ENCODE measurements at places on chromosomes 4 and X. TPM values are rescaled to one million over a fixed set of nuclear protein-coding genes. Genes with fewer than 3 reads are reported as not detected.

TEX11 gene
- not detected for total RNA-seq

DNA sequence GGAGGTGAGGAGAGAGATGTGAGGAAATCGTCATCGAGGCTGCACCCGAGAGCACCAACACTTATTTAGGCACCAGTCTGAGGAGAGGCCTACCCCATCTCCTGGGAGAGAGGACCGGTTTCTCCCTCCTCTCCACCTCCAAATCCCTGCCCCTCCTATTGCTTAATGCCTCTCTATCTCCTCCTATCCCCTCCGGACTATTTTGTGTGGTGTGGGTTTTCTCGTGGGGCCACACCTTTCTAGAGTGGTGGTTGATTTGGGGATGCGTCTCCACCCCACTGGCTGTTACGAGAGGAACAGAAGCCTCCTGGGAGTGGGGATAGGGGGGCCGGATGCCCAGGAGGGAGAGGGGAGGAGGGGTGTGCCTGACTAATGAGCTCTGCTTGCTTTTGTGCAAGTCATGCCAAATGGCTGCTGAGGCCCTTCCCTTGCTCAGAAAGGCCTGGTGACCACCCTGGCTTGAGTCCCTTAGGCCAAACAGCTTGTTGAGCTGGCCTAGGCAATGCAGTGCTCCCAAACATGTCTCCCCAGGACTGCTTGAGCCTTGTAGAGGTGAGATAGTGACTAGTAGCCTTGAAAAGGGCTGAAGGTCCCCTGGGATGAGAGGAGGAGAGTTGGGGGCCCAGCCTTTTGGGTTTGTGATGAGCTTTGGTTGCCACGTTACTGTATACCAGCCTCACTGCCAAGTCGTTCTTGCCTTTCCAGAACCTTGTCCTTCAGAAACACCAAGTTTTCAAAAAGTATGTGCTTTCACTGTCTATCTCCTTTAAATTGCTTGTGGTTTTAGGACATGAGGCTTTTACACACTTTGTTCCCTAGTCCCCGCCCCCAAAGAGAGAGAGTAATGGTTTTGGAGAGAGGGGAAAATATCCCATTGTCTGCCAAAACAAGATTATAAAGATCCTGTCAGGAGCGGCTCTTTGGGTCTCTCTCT lies 1.2 kb downstream of the MSN start:
- H3K27me3 ChIP-seq, result no peaks in the 10 kb centered on the region
- H3K27ac ChIP-seq, result peak overlapping the region; percentile 88
- H3K4me1 ChIP-seq, result peaks cover 37% of the 10 kb centered on the region
- peak; percentile 85 for DNase-seq
- peak overlapping the region; percentile 90 for H3K4me3 ChIP-seq
- H3K36me3 ChIP-seq, result no peaks in the 10 kb centered on the region

GRCh38 chr4:59060002-59060846 lies 1950.0 kb upstream of the IGFBP7 start:
- H3K36me3 ChIP-seq, result no peaks in the 10 kb centered on the region
- no peaks in the 10 kb centered on the region for H3K27me3 ChIP-seq
- H3K27ac ChIP-seq, result no peak overlapping the region
- no peak overlapping the region for H3K4me3 ChIP-seq

GRCh38 chrX:19810006-19810774 lies 77.2 kb downstream of the SH3KBP1 start:
- H3K27ac ChIP-seq, result no peak overlapping the region
- H3K36me3 ChIP-seq, result no peaks in the 10 kb centered on the region
- H3K27me3 ChIP-seq, result no peaks in the 10 kb centered on the region
- DNase-seq, result no peak

DNA sequence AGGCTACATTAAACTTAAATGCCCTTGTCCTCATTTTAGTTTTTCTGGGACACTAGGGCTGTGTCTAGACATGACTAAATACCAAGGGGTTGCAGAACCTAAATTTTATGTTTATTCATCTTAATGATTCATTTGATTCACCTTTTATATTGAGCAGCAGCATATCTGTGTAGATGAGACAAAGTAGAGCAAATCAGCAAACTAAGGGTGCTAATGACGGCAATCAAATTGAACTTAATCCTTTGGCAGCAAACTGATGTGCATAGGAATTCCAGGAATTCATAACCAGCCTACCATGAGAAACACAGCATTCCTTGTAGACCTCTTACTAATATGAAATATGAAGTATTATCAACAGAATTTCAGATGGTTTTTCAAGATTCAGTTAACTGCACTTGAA lies 25.1 kb downstream of the EPHA5 start:
- no peaks in the 10 kb centered on the region for H3K27me3 ChIP-seq
- DNase-seq, result no peak
- H3K4me3 ChIP-seq, result no peak overlapping the region
- no peak overlapping the region for H3K27ac ChIP-seq

DNA sequence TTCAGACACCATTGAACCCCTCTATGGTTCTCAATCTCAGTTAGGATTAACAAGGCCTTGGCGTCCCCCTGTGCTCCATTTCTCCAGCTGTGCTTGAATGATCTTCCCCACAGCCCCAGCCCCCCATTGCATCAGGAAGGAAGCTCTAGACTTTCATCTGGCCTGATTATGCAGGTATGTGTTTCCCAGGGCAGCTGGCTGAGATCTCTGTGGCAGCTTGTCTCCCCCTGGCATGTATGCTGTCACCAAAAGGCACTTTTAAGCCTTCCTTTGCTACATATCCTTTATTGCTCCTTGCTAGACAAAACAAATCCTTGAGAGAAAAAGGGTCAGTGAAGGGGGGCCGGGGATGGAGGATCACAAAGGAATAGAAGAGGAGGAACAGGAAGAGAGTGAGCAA lies 1056.0 kb upstream of the SLIT2 start:
- no peaks in the 10 kb centered on the region for H3K27me3 ChIP-seq
- no peaks in the 10 kb centered on the region for H3K4me1 ChIP-seq
- peak; percentile 18 for DNase-seq
- no peak overlapping the region for H3K4me3 ChIP-seq
- H3K27ac ChIP-seq, result no peak overlapping the region

GABRB1 gene
- total RNA-seq, result not detected

DNA sequence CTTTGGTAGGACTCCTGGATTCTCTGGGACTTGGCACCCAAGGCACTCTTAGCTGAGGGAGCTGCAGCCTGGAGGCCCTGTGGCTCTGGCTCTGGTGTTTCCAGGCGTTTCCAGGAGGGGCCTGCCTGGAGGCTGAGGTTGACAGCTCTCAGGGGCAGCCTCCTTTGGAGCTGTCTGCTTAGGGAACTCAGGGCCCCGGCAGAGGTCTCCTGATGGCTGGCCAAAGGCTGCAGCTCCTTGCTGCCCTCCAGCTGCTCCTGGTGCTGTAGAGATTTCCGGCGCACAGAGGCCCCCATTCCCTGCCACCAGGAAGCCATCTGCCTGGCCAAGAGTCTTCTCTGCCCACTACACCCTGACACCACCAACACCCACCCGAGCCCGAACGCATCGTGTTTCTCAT lies 25.3 kb upstream of the ARHGEF38 start:
- no peaks in the 10 kb centered on the region for H3K4me1 ChIP-seq
- no peak overlapping the region for H3K27ac ChIP-seq
- H3K36me3 ChIP-seq, result no peaks in the 10 kb centered on the region
- DNase-seq, result no peak
- H3K27me3 ChIP-seq, result no peaks in the 10 kb centered on the region
- H3K4me3 ChIP-seq, result no peak overlapping the region

DNA sequence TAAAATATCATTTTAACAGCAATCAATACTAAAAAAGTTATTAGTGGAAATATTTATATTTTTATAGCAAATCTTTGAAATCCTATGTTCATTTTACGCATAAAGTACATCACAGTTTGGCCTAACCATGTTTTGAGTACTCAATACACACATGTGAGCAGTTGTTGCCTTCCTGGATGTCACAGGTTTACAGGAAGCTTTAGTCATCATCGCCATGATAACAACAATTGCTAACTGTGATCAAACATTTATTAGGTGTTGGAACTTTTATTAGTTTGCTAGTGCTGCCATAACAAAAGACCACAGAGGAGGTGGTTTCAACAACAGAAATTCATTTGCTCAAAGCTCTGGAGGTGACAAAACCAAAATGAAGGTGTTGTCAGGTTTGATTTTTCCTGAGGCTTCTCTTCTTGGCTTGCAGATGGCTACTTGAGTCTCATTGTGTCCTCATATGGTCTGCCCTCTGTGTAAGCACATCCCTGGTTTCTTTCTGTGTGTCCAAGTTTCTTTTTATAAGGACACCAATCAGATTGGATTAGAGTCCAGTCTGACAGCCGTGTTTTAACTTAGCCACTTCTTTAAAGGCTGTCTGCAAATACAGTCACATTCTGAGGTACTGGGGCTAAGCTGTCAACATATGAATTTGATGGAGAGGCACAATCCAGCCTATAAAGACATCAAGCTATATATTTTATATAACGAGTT lies 43.1 kb upstream of the BOD1L1 start:
- no peak overlapping the region for H3K27ac ChIP-seq
- peaks cover 11% of the 10 kb centered on the region for H3K4me1 ChIP-seq
- H3K36me3 ChIP-seq, result no peaks in the 10 kb centered on the region
- H3K4me3 ChIP-seq, result no peak overlapping the region
- DNase-seq, result no peak

S100G gene
- not detected for total RNA-seq

IBSP gene
- 15.6 TPM for total RNA-seq

- H3K27me3 ChIP-seq, result no peaks in the 10 kb centered on the region
- H3K27ac ChIP-seq, result peak overlapping the region; percentile 67
- DNase-seq, result no peak
- H3K36me3 ChIP-seq, result no peaks in the 10 kb centered on the region
Measured at GRCh38 chr4:125389713-125390112, 75.0 kb downstream of the FAT4 start.

- H3K36me3 ChIP-seq, result no peaks in the 10 kb centered on the region
- H3K4me3 ChIP-seq, result peak overlapping the region; percentile 47
- no peak for DNase-seq
Measured at GRCh38 chrX:116239944-116240840, 69.6 kb downstream of the AGTR2 start.

DNA sequence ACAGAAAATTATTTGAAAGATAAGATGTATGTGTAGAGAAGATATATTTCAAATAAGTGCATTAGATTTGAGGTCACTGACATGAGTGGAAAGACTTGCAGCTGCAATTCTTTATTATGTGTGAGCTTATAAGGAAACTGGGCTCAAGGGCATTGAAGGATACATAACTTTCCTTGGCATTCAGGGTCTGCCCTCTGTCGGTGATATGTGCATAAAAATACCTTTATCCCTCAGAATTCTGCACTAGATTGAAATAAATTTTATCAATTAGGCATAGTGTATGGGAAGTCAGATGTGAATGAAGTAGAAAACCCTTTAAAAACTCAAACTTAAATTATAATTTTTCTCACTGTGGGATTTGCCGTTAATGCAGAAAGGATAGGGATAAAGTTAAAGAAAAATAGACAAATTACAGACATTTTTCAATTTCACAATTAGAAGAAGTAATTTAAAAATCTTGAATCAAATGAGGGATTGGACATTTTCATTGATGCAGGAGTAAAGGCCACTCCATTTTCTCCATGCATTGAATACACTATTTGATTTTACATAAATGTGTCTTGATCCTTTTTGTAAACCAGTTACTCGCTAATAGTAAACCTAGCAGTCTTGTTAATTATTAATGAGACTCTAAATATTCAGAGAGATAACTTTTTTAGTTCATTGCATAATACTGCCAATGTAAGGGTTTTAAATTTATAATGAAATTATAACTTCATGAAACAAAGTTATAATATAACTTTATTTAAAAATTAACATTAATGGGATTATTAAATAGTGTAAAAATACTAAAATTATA lies 21.0 kb upstream of the ETNPPL start:
- no peak overlapping the region for H3K27ac ChIP-seq
- H3K36me3 ChIP-seq, result no peaks in the 10 kb centered on the region
- H3K27me3 ChIP-seq, result no peaks in the 10 kb centered on the region
- H3K4me1 ChIP-seq, result no peaks in the 10 kb centered on the region

DNA sequence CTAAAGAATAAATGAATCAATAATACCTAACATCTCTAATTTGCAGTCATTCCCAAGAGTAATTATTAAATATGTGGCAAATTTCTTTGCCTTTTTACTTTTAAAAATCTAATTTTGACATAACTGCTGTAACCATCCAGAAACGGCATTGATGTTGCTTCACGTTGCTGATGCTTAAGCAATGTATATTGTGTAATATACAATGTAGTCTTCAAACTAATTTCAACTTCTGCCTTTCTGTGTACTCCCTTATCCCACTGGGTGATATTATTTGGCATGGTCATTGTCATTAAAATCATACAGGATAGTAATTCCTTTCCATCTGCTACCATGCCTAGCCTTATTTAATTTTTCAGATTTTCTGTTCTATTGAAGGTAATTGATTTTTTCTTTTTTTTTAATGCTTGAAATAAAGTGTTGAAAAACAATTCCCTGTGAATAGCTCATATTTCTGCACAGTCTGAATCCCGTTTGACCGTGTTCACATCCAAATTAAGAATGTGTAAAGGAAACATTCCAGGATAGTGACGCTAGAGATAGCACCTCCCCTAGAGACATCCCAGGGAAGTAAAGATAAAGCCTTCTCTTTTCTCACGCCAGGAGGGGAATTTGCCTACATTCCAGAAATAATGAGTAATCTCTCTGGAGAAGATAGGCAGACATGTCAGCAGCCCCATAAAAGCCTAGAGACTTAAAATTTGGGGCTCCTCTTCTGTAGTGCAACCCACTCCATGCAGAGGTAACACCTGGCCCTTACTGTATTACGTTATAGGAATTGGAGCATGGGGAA lies 8.6 kb downstream of the FAM200B start:
- H3K4me3 ChIP-seq, result no peak overlapping the region
- peaks cover 34% of the 10 kb centered on the region for H3K36me3 ChIP-seq
- H3K4me1 ChIP-seq, result peaks cover 54% of the 10 kb centered on the region
- DNase-seq, result peak; percentile 80
- H3K27ac ChIP-seq, result peak overlapping the region; percentile 98

DNA sequence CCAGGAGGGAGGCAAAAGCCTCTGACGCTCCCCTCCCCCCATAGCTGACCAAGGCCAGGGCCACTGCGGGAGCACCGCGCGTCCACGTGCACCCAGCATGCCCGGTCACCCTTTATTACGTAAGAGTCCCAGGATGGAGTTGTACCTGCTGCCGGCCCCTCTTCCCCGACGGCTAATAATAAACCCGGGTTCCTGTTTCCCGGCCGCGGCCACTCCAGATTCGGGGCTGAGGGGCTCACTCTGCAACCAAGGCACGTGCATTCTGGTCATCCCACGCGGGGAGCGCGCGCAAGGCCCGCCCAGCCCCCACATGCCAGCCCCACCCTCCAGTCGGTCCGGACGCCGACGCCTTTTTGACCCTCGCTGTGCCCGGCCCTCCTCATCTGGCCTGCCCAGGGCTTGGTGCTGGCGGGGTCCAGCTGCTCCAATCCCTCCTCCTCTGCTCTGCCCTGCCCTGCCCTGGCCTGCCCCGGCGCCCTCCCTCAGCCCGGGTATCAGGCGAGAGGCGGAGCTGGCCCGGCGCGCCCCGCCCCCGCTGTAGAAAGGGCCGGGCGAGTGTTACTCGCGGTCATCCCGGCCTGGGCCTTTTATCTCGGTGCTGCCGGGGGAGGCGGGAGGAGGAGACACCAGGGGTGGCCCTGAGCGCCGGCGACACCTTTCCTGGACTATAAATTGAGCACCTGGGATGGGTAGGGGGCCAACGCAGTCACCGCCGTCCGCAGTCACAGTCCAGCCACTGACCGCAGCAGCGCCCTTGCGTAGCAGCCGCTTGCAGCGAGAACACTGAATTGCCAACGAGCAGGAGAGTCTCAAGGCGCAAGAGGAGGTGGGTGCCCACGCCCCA lies 2.6 kb downstream of the MID1IP1 start:
- H3K4me1 ChIP-seq, result peaks cover 18% of the 10 kb centered on the region
- DNase-seq, result peak; percentile 85
- H3K27me3 ChIP-seq, result peaks cover 3% of the 10 kb centered on the region
- peak overlapping the region; percentile 80 for H3K4me3 ChIP-seq

GRCh38 chr4:155688860-155689259 lies 22.2 kb downstream of the GUCY1A1 start:
- no peaks in the 10 kb centered on the region for H3K36me3 ChIP-seq
- no peak overlapping the region for H3K4me3 ChIP-seq
- no peak overlapping the region for H3K27ac ChIP-seq
- no peaks in the 10 kb centered on the region for H3K27me3 ChIP-seq
- H3K4me1 ChIP-seq, result no peaks in the 10 kb centered on the region
